T-helper 1 cell (primary cell): ENCODE measurements at places on chromosomes 6 and 20.

DNA sequence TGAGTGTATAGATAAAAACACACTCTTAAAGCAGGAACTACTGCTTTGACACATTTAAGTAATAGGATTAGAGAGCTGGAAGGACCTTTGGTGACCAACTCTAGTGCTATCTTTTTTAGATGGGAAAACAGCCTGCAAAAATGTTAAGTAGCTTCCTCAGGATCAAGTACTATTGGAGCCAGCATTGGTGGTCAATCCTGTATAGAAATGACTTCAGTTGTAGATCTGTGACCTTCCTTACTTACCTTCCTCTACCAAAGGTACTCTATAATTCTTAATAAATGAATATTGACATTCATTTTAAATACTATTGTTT, 18.7 kb downstream of the KCNQ5 start:
- DNase-seq = no peak

- DNase-seq = peak; percentile 71
These were observed 10.9 kb downstream of the ZNF217 start for GRCh38 chr20:53582574-53583351.

GRCh38 chr20:47861116-47861515, 75.8 kb upstream of the SULF2 start:
- DNase-seq = no peak

- DNase-seq = no peak
These were observed 2.9 kb downstream of the EGFL8 start for GRCh38 chr6:32167154-32167760.

GRCh38 chr6:41200901-41201763, at the start of gene TREML2:
Gene TREML2, minus strand, starts transcription at chr6:41201149. Its CDS starts 141 bp downstream, at chr6:41201008.
- DNase-seq = no peak

DNA sequence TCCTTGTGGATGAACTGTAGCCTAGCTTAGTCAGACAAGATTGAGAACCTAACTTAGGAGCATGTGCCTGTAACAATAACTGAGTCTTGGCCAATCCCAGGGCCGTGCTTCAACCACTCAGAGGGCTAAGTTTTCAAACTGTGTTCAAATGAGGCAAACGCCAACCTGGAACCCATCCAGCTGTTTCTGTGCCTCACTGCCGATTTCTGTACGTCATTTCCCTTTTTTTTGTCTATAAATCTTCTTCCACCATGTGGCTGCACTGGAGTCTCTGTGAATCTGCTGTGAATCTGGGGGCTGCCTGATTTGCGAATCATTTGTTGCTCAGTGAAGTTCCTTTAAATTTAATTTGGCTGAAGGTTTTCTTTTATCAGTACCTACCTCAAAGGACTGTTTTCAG, 115.0 kb upstream of the CHD6 start:
- no peak for DNase-seq

- peak; percentile 29 for DNase-seq
These were observed 117.1 kb upstream of the EEF1E1 start for GRCh38 chr6:8219352-8219943.

DNA sequence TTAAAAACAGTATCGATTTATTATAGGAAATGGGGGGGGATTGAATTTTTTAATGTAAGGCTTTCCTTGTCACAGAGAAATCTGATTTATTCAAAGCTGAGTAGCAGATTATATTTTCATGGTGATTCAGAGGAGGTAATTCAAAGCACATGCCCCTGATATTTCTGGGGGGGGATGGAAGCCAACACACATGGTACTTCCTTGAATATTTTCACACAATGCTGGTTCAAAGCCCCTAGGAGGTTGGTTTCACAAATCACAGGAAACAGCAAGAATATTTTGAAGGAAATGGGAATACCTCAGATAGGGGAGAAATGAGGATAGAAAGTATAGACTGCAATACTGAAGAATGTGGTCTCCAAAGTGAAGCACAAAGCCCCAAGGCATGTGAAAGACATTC, 98.8 kb downstream of the RTN4IP1 start:
- no peak for DNase-seq

- no peak for DNase-seq
These were observed 390.6 kb upstream of the MANEA start for GRCh38 chr6:95186710-95187109.

- DNase-seq = no peak
These were observed 574 bp downstream of the RPS12 start for GRCh38 chr6:132814716-132815570.

GRCh38 chr6:71088166-71088565, 131.3 kb upstream of the B3GAT2 start:
- DNase-seq = no peak

DNA sequence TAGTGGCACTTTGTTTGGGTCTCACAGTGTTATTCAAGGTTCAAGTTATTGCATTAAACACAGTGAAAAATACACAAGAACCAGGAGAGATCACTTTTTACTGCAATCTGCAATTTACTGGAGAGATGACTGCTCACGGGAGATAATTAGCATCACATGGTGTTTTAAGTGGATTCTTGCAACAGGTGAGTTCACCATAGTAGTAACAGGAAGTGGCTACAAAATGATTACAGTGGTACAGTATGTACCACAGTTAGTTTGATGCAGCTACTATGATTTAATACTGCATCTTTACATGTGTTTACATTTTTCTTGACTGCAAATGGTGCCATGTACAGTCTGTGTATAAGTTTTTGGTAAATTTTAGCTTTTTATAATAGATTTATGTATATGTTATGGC, 96.5 kb upstream of the SCP2D1 start:
- no peak for DNase-seq

DNA sequence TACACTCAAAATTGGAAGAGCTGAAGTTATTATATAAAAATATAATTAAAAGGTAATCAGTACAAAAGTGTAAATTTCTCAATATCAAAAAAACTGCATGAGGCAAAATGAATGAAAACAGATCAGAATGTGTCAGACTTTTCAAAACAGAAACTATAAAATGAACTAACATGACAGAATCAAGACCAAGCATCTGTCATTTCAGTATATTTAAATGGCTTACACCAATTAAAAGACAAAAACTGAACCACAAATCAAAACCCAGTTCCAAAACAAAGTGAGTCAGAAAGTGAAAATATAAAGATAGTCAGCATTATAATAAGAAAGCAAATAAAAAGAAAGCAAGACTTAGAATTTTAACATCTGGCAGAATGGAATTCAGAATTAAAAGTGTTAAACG, 289.7 kb downstream of the UBE3D start:
- DNase-seq = no peak

- no peak for DNase-seq
These were observed 10.0 kb upstream of the TBX18 start for GRCh38 chr6:84774157-84774984.

DNA sequence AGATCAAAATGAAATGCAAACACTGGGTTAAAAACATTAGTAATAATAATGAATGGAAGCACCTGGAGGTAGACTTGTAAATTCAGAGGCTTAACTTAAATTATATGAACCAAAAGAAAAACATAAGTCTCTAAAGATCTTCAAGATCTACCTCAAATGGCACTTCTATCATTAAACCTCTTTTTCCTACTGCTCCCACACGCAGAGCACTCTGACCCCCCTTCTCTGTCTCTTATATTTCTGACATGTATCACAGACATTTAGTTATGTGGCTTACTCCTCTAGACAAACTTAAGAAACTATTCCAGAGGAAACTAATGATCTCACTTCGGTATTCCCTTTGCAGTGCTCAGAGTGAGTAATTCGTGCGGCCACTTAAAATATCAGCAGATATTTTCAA, 1.1 kb downstream of the TBC1D32 start:
- DNase-seq = no peak

DNA sequence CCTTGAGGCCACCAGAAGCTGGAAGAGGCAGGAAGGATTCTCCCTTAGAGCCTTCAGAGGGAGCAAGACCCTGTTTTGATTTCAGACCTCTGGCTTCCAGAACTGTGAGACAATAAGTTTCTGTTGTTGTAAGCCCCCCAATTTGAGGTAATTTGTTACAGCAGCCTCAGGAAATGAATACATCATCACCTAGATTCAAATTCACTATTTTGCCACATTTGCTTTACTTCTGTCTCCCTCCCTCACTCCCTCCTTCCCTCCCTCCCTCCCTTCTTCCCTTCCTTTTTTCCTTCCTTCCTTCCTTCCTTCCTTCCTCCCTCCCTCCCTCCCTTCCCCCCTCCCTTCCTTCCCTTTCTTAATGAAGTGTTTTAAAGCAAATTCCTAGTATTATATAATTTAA, 58.1 kb upstream of the KIF13A start:
- DNase-seq = no peak

DNA sequence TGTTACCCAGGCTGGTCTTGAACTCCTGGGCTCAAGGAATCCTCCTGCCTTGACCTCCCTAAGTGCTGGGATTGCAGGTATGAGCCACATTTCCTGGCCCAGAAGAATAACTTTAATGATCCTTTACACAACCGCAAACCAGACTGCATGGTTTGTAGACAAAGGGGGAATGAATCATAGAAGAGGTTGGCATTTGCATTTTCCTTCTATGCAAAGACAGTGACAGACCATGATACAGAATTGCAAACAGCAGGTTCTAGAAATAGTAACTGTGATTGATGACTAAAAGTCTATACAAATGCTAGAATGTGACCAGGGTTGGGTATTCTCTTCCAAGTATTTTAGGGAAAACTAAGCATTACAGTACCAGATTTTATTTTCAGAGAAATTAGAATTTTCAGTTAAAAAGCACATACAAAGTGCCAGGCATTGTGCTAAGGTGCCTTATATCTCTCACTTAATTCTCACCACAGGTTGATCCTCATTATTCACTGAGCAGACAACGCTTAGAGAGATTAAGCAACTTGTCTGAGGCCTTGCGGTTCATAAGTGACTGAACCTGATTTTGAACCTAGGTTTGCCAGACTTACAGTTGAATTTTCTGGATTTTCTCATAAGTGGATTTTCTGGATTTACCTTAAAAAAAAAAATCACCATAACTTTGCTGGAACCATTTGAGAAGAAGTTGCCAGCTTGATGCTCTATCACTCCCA, 146.6 kb downstream of the ZFAND3 start:
- DNase-seq = no peak
